ENCODE measurements at places on chromosomes 12 and 14.

DNA sequence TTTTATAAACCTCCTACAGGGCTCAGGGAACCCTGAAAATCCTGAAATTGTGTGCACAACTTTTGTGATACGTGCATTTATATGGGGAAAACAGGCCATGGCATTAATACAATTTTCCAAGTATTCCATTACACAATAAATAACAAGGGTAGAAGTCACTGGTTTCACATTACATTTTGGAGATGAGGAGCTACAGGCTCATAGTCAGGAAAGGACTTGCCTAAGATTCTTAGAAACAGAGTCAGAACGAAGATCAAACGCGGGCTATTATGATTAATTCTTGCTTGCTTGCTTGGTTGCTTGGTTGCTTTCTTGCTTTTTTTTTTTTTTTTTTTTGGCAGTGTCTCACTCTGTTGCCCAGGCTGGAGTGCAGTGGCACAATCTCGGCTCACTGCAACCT lies 16.7 kb downstream of the NOS1 start:
- DNase-seq, result no peak

DNA sequence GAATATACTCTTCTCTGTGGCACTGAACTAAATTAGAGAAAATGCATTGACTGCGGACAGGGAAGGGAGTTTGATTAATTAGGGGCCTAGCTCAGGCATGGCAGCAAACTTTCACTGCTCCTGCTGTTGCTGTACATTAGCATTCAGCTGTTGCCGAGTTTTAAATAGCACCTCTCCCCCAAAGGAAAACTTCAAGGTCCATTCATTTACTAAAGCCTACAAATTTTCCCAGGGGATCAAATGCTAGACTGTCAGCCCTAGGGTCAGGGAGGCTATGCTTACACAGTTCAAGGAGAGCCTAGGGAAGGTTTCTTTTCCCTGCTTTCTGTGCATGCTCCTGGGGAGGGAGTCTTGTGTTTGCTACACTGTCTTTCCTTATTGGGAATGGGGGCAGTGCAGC lies 60.0 kb upstream of the GZMB start:
- DNase-seq, result no peak

DNA sequence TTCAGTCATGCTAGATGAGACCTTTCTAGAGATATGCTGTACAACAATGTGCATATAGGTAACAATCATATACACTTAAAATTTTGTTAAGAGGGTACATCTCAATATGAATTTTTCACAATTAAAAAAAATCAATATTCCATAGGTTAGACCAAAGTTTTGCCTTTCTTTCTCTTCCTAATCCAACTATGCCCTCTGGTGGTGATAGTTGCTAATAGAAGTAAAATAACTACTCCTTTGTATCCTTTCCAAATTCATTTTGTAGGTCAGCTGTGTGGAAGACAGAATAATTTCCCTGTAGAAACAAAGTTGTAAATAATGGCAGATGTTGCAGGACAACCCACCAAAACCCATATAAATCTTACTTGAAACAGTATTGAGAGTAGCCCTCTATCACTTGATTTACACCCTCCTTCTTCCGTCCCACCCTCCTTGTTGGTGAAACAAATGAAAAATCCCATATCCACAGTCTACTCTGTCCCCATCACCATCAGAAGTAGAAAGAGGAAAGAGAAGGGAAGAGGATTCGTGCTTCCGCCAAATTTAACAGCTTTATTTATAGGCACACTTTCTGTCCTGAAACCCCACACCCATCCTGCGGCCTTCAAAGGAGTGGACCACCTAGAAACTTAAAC lies 34.2 kb upstream of the KICS2 start:
- DNase-seq, result no peak

GRCh38 chr12:124621296-124621660 lies 53.9 kb upstream of the NCOR2 start:
- no peak for DNase-seq

GRCh38 chr12:114408886-114409851 lies 3.2 kb upstream of the TBX5 start:
- no peak for DNase-seq

DNA sequence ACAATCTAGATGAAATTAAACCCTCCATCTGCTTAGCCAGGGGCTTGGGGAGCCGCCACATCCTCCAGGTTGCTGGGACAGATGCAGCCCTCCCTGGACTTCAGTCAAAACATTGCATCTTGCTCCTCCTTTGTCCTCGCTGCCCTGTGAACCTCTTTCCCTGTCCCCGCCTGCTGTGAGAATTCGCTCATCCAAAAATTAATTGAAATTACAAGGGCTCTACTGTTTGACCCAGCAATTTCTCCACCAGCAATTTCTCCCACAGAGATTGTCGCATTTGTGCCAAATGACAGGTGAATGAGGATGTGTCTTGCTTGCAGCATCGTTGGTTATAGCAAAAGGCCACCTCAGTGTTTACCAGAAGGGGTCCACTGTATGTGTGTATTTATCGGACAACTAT lies 5.0 kb upstream of the POP5 start:
- no peak for DNase-seq

All from stimulated activated CD8-positive, alpha-beta memory T cell treated with anti-CD3 and anti-CD28 coated beads, Interleukin-7, amount 100 ng/mL, for 1 hour (primary cell).